ENCODE measurements at places on chromosomes 12 and 14.

DNA sequence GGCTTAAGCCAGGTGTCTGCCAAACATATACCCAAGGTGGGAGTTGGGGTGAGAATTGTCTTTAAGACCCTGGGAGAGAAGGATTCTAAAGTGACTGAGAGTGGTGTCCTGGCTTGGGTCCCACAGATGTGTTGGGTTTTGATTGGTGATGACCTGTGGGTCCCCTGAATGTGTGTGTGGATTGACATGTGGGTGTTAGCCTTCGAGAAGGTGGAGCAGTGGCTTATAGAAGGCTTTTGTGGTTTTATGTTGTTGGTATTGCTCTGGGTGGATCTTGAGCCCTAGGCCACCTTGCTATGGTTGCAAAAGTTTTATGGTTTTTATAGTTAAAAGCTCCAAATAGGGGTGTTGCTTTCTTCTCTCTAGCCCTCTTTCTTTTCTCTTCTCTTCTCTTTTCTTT is 29.7 kb downstream of the PLEKHG3 start:
- DNase-seq = no peak

- DNase-seq = no peak
Measured at GRCh38 chr12:115267891-115268290, 583.9 kb upstream of the TBX3 start.

- DNase-seq = no peak
Measured at GRCh38 chr12:120678572-120678971, 8.4 kb upstream of the MLEC start.

- DNase-seq = no peak
Measured at GRCh38 chr14:26870096-26870495, 272.3 kb upstream of the NOVA1 start.

GRCh38 chr12:4215229-4216186 is 58.1 kb upstream of the CCND2 start:
- DNase-seq = peak; percentile 24
